Activated T-helper 1 cell treated with anti-CD3 and anti-CD28 coated beads, Interleukin-2, amount 50 U/mL, for 16 hours (primary cell): ENCODE measurements at places on chromosomes 12 and 14.
A peak's percentile ranks its signal among the peaks of the same experiment; 100 is the strongest.

DNA sequence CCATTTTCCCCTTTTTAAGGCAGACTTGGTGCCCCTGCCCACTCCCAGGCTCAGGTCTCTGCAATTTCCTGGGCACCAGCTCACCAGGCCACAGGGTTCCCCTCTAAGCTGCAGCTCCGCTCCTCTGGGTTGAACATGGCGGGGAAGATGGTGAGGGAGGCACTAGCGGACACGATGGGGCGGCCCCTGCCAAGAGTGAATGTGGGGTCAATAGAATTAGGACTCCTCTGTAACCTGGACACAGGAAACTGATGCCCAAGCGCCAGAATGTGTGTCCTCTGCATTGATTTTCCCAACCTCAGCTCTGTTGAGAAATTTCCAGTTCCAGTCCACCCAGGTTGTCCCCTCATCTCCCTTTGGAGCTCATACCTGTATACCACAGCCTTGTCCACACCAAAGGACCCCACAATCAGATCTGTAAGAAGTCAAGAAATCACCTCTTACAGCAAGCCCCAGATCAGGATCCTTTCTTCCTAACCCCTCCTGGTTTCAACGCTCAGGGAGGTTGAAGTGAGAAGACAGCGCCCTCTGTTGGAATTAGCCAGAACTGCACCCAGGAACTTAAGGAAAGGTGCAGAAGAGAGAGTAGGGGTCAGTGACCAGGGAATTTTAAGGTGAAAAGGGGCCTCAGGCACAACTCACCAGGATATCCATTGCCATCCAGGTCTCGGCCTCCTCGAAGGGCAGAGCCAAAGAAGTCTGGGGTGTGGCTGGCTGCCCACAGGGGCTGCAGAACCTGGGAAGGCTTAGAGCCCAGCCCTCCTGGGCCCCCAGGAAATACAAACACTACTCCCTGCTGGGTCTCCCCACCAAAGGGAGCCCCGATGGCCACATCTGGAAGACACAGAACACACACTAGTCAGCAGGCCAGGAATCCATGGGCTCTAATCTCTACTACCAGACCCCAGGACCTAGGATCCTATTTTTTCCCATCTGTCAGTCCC is 14.7 kb downstream of the ITGA5 start:
- DNase-seq: peak; percentile 53

DNA sequence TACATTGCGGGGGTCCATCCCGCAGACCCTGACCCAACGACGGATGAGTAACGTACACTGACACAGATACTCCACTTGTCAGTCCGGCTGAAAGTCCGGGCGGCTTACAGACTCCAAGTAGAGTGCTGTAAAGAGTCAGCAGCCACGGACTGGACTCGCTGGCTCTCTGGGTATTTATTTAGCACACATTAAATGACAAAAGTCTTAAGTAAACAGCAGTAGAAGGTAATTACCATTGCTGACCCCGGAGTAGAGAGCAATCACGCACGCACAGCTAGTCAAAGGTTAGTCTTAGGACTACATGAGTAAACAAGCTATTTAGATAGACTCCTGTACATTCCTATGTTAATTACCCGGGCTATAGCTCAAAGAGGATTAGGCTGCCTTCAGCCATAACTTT is 780.9 kb downstream of the RPS29 start:
- no peak for DNase-seq

DNA sequence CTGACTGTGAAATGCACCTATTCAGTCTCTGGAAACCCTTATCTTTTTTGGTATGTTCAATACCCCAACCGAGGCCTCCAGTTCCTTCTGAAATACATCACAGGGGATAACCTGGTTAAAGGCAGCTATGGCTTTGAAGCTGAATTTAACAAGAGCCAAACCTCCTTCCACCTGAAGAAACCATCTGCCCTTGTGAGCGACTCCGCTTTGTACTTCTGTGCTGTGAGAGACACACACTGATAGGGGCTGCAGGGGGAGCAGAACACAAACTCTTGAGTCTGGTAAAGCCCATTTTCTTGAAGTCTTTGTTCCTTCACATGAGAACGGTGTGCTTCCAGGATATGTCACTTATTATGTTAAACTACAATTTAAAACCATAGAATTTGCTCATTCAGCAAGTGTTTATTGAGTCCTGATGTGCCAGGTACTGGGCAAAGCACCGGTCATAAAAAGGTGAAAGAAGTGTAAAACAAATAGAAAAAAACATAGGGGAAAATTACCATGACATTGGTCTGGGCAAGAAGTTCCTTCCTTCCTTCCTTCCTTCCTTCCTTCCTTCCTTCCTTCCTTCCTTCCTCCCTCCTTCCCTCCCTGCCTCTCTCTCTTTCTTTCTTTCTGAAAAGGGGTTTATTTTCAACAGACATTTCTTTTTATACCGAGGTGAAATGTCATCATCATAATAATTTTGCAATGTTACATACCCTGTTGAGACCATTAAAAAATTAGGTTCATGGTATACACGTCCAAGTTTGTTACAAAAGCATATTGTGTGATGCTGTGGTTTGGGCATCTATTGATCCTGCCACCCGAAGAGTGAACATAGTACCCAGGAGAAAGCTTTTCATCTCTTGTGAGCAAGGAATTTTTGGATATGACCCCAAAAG is 50.7 kb upstream of the OR4E1 start:
- DNase-seq: no peak

- DNase-seq: no peak
Observed at GRCh38 chr12:122072031-122072970, 6.3 kb upstream of the MLXIP start.

GRCh38 chr14:20093442-20093841 is 17.1 kb upstream of the OR4K17 start:
- no peak for DNase-seq

- DNase-seq: no peak
Observed at GRCh38 chr14:38989922-38990546, 113.0 kb downstream of the SEC23A start.

DNA sequence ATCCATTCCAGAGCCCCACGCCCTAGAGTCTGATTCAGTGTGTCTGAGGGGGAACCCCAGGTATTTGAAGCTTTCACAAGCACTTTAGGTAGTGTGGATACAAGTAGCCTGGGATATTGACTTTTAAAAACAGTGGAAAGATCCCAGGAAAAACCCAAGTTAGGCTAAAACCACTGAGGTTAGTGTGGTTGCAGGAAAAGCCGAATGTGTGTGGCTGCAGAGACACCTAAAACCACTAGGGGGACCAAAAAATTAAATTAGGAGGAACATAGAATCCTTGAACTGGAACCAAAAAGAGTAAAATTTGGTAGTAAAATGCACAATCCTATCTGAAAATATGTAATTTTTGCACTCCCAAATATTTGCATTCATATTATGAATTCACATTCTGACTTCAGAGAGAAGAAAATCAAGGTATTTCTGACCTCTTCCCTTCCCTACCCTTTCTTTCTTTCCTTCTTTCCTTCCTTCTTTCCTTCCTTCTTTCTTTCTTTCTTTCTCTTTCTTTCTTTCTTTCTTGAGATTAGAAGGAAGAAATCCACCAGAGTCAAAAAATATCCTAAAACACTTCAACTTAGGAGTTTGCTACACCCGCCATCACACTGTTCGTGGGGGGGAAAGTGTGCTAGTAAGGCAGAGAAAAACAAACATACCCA is 37.8 kb downstream of the SLCO1A2 start:
- DNase-seq: no peak

GRCh38 chr12:13023811-13024530 is 20.2 kb upstream of the FAM234B start:
- DNase-seq: no peak
